AG10803 (cell line): ENCODE measurements at places on chromosomes 1 and 21.
A peak's percentile ranks its signal among the peaks of the same experiment; 100 is the strongest.

GRCh38 chr1:109091078-109091838 lies 694 bp downstream of the TMEM167B start:
- peak; percentile 53 for DNase-seq

DNA sequence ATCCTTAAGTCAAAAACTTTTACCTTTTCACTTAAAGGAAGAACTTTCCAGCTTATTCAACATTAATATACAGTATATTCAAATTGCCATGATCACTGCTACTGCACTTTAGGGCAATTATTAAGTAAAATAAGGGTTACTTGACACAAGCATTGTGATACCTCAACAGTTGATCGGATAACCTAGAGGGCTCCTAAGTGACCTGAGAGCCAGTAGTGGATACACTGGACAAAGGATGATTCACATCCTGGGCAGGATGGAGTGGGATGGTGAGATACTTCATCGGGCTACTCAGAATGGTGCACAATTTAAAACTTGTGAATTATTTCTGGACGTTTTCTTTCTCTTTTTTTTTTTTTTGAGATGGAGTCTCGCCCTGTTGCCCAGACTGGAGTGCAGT lies 54.5 kb upstream of the PPM1J start:
- DNase-seq = no peak

DNA sequence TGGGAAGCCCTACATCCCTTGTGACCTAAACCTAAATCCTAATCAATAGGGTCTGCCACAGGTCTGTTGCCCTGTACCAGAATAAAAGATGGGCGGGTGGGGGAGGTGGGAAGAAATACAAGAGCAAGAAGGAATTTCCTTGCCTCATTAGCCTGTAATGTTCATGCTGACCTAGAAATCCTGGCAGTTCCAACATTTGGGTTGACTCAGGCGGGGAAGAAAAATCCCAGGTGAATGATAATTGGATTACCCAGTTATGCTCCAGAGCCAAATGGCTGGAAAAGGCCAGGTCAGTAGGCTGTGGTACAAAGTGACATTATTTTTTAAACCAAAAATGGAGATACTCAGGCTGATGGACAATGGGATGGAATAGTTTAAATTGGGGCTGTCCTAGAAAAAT lies 27.3 kb upstream of the A3GALT2 start:
- peak; percentile 60 for DNase-seq

DNA sequence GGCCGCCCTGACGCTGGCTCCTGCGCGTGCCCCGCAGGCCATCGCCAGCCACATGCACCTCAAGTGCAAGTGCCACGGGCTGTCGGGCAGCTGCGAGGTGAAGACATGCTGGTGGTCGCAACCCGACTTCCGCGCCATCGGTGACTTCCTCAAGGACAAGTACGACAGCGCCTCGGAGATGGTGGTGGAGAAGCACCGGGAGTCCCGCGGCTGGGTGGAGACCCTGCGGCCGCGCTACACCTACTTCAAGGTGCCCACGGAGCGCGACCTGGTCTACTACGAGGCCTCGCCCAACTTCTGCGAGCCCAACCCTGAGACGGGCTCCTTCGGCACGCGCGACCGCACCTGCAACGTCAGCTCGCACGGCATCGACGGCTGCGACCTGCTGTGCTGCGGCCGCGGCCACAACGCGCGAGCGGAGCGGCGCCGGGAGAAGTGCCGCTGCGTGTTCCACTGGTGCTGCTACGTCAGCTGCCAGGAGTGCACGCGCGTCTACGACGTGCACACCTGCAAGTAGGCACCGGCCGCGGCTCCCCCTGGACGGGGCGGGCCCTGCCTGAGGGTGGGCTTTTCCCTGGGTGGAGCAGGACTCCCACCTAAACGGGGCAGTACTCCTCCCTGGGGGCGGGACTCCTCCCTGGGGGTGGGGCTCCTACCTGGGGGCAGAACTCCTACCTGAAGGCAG lies 23.4 kb upstream of the ARF1 start:
- no peak for DNase-seq

- no peak for DNase-seq
Observed at GRCh38 chr1:56339786-56340465, 239.4 kb downstream of the PLPP3 start.

GRCh38 chr1:53946252-53947171 lies at the start of gene LRRC42:
LRRC42 (plus strand) TSS chr1:53946350; CDS start chr1:53952000, 5,650 bp downstream.
- no peak for DNase-seq

DNA sequence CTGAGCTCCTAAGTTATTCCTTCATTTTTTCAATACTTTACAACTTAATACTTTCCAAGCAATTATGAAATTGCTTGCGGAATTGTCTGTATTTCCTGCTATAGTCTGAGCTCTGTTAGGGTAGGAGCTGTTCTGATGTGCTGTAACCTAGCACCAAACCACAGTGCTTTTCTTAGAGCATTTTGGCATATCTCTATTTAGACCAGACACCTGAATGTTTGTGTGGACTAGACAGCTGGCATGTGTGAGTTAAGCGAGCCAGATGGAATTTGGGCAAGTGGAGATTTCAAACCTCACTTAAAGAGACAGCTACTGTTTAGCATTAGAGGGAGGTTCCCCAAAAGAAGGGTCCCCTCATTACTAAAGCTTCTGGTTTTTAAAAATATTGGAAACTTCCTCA lies 106.1 kb downstream of the RWDD3 start:
- no peak for DNase-seq

GRCh38 chr1:89689234-89689633 lies 56.3 kb downstream of the LRRC8C start:
- no peak for DNase-seq

DNA sequence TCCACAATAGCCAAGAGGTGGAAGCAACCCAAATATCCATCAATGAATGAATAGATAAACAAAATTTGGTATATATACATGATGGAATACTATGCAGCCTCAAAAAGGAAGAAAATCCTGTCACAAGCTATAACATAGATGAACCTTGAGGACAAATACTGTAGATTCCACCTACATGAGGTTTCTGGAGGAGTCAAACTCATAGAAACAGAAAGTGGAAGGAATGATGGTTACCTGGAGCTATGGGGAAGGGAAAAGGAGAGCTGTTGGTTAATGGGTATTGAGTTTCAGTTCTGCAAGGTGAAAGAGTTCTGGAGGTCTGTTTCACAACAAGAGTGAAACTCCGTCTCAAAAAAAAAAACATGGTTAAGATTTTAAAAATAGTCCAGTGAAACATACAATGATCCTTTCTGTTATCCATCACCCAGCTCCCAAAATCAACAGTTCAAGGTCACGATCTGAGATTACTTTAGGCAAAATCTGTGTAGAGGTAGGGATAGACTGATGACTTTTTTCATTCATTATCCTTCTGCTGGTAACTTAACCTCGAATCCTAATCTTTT lies 80.8 kb upstream of the HNRNPU start:
- no peak for DNase-seq

DNA sequence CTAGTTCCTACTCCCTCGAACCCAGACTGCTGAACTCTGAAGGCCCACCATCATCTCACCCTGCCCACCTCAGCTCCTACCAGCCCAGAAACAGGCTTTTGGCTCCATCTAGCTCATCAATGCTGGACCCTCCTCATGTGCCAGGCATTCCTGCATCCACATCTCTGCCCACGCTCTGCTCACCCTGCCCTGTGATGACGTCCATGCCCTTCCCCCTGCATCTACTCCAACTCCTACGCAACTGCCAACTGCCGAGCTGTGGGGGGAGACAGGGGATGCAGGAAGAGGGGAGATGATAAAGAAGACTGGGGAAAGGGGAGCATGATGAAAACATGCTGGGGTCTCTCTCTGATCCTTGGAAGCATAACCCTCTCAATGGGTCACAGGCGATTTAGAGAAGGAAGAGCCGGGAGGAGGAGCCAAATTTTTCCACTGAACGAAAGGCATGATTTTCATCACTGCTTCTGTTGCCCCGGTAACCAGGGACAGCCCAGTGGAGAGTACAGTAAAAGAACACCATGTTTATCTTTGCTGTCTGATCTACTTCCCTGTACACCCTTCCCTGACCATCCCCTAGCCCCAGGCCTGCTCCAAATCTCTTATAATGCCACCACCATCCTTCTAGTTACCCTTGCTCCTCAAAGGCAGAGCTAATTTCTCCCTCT lies 44.3 kb downstream of the CD34 start:
- DNase-seq = peak; percentile 32

DNA sequence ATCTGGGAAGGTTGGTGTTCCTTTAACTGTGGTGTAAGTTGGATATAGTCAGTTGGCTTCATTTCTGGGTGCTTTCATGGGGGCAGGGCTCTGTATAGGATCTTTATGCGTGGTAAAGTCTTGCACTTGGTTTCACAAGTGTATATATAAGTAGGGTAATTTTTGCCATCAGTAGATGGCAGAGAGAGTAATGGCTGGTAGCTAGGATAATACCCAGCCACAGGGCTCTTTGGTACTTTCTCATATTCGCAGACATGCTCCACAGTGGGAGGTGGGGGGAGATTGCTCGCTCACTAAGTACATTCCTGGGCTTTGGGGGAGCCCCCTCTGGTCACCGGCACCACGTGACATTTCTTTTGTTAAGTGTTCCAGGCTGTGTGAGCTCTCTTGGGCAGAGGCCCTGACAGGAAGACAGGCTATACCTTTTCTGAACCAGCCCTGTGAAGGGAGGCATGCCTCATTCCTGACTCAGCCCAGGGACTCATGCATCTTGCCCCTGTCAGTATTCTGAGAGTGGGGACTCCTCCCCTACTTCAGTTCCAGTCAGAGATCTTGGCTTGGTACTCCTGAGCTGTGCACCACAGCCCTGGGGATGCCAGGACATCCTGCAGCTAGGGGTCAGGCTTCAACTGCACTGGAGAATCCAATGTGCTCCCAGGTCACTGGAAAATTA lies 37.6 kb downstream of the FCRL2 start:
- DNase-seq = no peak

GRCh38 chr21:42446531-42446930 lies 42.8 kb downstream of the UBASH3A start:
- DNase-seq = no peak

- DNase-seq = no peak
Observed at GRCh38 chr1:202274611-202275010, 67.1 kb downstream of the UBE2T start.

GRCh38 chr1:112992780-112993179 lies 36.8 kb upstream of the SLC16A1 start:
- DNase-seq = no peak

GRCh38 chr21:31299291-31300147 lies 44.5 kb downstream of the TIAM1 start:
- DNase-seq = no peak

DNA sequence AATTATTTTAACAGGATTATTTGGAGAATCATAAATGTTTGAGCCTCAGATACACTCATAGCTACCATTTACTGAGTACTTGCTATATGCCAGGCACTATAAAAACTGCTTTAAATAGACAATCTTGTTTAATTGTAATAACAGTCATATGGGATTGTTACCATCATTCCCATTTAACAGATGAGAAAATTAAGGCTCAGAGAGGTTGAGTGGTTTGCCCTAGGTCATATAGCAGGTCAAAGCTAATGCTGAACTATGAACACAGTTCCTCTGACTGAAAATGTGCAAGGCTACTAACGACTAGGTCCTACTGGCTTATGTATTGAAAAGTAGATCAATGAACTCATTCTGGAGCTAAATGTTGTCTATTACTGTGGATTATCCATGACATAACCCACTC lies 63.4 kb downstream of the DDR2 start:
- DNase-seq = no peak
